AG09319 (cell line): ENCODE measurements at places on chromosomes 4 and X.

- DNase-seq, result no peak
Observed at GRCh38 chrX:115694028-115694427, 133.1 kb downstream of the PLS3 start.

DNA sequence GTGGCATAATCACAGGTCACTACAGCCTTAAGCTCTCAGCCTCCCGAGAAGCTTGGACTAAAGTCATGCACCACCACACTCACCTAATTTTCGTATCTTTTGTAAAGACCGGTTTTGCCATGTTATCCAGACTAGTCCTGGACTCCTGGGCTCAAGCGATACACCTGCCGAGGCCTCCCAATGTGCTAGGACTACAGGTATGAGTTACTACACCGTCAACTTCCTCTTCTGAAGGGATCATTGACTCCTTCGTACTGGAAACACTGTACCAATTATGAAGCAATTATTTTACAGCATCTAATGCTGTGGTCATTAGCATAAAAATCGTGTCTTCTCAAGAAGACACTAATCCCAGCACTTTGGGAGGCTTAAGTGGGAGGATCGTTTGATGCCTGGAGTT lies 35.2 kb downstream of the PDS5A start:
- no peak for DNase-seq

- no peak for DNase-seq
Observed at GRCh38 chr4:68617003-68617698, 41.0 kb upstream of the UGT2B17 start.

DNA sequence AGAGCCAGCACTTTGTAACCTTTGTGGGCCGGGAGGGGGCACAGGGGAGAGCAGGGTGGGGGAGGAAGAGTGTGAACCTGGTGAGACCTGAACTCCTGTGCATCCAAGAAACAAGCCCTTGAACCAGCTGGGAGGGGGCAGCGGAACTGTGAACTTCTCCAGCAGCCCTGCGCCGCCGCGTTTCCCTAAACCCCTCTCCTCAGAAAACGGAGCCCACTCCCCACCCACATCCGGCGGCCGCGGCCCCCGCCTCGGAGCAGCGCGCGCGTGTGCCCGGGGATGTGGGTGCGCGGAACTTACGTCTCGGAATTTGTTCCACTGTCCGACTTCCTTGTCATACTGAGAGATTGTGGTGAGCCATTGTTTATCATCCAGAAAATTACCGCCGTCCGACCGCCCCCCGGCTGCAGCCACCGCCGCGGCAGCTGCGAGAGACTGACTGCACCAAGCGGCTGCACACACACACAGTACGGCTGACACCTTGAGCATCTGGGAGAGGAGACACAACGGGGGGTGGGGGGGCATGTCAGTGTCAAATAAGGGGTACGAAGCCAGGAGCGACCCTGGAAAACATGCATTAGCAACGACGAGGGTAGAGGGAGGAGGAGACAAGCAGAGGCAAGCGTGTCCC lies 494 bp downstream of the SPOCK3 start:
- no peak for DNase-seq

- DNase-seq, result no peak
Observed at GRCh38 chr4:8641256-8641655, 48.7 kb downstream of the CPZ start.

DNA sequence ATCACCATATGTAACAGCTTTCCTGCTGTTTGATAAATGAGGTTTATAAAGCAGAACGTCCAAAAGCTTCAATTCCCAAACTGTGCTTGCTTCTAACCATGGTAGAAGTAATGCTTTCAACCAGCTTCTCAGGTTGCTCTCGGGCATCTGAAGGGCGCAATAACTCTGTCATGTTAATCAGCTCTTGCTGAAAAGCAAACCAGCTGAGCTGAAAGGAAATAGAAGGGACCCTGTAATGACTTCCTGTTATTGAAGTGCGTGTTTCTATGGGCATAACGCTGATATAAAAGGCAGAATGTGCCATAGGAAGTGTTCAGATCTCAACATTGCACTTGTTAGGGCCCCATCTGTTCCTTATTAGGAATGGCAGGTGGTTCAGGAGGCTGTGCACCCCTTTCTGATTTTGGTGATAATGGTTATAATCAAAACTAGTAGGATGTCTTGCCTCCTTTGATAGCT lies 21.2 kb downstream of the HERC3 start:
- DNase-seq, result no peak

DNA sequence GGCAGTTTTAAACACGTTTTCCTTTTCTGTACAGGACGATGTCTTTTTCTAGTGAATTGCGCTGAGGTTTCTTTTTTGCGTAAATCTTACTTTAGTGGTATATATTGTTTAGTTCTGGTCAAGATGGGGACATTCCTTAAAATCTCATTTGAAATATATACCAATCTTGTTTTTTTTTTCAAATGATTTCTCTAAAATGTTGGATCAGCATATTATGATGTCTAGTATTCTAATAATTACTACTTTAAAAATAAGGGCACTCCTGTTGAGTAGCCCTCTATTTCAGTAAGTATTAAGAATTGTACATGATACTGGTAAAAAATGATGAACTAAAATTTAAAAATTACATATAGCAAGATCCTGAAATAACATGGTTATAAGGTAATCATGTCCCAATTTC lies 224.1 kb upstream of the ARHGAP24 start:
- DNase-seq, result no peak

- no peak for DNase-seq
Observed at GRCh38 chrX:7146020-7146702, 1.4 kb upstream of the STS start.

DNA sequence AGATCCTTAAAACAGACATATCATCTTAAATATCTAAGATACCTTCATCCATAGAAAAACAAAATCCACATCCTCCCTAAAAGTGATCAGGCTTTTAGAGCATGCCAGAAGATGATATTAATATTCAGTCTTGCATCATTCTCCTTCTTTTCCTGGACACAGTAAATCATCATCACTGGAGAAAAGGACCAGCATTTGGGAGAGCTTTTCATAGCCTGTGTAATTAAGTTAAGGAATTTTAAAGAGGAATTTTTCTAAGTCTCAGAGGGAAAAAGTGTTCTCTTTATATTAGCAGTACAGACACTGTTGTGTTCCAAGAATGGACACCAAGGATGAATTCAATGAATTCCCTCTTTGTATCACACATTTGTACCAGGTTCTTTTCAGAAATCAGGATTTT lies 696 bp downstream of the SCRG1 start:
- DNase-seq, result no peak

DNA sequence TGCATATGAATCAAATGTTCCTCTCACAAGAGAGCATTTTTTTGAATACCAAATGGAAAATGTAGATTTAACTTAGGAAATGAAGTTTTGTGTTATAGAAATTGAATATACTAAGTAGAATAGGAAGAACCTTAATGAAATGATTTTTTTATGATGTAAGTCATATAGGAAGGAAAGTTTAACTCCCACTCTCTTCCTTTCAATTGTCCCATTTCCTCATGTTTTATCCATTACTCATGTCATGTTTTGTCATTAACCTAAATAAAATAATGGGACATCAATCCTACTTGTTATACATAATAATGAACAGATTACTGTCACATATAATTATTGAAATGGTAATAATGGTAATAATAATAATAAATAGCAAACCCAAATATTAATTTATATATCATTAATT lies 22.7 kb upstream of the SRD5A3 start:
- no peak for DNase-seq

DNA sequence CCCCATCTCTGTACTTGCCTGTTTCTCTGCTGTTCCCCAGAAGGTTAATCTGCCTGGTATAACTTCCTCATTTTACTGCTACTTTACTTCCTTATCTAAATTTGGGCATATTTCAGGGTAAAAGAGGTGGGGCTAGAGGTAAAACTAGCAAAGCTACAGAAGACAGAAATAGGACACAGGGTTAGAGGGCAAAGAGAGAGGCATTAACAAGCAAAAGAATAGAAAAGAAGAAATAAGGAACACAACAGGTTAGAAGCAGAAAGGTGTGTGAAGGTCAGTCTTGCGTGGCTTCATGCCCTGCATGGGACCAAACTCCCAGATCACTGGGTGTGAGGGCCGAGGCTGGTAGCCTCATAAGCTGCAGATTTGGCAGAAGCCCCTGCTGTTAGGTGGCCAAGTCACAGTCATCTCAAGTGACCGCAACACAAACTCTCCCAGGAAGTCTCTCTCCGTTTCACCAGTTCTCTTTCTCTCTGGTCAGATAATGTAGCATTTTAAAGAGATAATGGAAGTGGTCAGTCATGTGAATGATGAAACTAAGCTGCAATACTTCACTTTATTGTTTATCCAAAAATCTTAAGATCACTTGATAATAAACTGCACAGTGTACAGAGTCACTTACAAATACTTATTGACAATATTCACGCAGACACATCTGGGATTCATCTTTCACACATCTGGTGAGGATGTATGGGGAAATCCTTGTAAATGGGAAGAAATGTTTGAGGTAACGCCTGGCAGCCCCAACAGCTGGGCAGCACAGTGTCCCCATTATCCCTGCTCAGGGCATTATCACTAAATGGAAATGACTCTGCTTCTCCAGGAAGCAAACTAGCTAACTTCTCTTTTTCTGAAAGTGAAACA lies 16.4 kb downstream of the TMEM154 start:
- DNase-seq, result no peak

- DNase-seq, result peak; percentile 68
Observed at GRCh38 chr4:88027611-88028608, 20.5 kb downstream of the PKD2 start.
